ENCODE measurements at places on chromosomes 4 and X.

- no peak for DNase-seq
These were observed 125.0 kb upstream of the SMIM10 start for GRCh38 chrX:134865682-134866255.

DNA sequence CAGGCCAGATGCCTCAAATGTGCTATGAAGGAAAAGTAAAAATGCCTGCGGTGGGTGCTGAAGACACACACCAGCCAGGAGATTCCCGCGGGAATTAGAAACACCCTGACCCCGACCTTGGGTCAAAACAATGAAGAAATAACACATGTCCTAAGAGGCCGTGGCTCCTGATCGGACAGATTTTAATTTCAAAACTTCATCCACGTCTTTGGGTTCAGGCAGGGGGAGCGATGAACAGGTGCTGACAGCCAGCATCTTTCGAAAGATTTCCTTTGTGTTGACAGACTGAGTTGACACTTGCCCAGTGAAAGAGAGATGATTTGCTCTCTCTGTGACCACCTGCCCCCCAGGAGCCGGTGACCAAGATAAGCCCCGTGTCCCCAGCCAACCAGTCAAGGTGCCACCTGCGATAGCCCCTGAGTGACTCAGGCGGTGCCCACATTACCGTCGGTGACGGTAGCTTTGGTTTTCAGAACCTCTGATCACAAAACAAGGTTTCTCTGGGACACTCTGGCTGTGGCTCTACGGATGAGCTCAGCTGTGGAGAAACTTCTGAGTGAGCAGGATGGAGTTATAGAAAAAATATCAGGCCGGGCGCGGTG lies 11.0 kb upstream of the IL3RA start:
- no peak for DNase-seq

GRCh38 chr4:36402008-36402758 lies 120.8 kb downstream of the DTHD1 start:
- DNase-seq = no peak

GRCh38 chr4:105093975-105094374 lies 52.7 kb upstream of the TET2 start:
- DNase-seq = no peak

DNA sequence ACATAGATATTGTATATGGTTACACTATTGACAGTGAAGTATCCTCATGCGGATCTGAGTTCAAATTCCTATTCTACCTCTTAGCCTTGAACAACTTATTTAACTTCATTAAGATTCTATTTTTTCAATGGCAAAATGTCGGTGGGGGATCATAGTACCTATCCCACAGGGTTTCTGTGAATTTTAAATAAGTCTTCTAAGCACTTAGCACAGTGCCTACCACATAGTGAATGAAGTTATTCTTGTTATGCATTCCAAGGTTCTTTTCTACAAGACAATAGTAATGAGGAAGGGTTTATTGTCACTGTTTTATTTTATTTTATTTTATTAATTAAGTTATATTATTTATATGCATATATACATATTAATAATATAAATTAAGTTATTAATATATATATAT lies 8.8 kb upstream of the ENAM start:
- DNase-seq = no peak

DNA sequence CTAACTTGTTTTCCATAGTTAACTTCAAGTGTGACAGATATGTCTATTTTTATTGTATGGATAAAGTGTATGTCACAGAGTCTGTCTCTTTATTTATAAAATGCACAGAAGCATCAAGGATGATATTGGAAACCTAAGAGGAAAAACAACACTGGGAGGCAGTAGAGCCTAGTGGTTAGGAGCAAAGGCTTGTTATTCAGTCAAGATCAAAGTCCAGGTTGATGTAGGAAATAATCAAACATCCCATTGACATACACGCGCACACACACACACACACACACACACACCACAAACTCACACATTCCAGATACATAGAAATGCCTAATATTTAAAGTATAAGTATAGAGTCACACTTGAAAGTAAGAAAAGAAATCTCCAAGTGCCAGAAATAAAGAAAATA lies 206.8 kb downstream of the CHRDL1 start:
- DNase-seq = no peak

- no peak for DNase-seq
These were observed 53.1 kb downstream of the ATXN3L start for GRCh38 chrX:13266641-13267345.

- no peak for DNase-seq
These were observed 183.3 kb downstream of the ZIC3 start for GRCh38 chrX:137749246-137749645.

- DNase-seq = no peak
These were observed 35.1 kb upstream of the NPY2R start for GRCh38 chr4:155173371-155173770.

DNA sequence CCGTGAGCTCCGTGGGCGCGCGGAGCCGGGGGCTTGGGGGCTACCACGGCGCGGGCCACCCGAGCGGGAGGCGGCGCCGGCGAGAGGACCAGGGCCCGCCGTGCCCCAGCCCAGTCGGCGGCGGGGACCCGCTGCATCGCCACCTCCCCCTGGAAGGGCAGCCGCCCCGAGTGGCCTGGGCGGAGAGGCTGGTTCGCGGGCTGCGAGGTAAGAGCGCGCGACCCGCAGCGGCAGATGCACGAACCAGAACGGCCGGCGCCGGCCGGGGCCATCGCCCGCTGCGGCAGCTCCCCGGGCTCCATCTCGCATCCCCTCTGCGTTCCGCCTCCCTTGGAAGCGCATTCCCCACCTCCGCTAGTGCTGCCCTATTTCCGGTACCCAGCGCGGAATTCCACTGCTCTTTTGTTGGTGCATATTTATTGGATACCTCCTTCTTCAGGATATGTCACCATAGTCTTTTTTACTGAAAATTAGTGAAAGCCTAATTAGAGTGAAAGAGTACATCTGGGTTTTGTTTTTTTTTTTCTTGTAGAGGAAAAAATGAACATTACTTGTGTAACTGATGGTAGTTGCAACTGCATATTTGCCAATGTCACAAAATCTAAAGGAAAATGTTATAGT lies 797 bp downstream of the PKD2 start:
- DNase-seq = peak; percentile 38

GRCh38 chrX:151790481-151791160 lies 56.1 kb downstream of the CNGA2 start:
- no peak for DNase-seq

DNA sequence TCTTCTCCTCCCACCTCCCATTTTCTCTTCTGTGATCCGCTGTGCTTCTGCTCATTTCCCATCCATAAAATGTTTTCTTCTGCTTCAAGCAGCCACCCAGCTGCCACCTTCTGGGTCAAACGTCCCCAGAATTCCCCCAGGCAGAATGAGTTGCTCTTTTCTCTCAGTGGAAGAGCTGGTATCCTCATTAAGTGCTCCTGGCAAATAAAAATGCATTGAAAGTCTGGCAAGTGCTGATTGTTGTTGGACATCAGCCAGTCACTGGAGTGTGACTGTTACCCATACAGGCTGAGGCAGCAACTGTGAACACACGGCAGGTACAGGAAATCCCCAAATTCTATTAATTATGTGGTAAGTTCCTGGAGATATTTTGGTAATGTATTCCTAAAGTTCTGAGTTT lies 52.6 kb downstream of the LIMCH1 start:
- DNase-seq = no peak

DNA sequence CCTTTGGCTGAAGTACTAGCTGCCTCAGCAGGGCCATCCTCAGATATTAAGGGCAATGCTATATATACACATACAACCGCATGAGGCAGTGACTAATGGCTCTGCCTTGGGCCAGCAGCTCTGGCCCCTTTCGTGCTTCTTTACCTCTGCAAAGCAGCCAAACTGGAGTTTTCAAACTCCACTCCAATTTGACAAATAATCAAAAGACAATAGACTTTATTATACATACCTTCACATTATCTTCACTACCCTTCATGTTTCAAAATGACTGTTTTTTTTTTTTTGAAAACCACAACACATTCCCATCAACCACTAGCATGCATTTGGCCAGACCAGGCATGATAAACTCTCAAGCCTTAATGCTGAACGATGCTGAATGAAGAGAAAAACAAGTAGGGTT lies 187.7 kb downstream of the ENOX2 start:
- DNase-seq = no peak

DNA sequence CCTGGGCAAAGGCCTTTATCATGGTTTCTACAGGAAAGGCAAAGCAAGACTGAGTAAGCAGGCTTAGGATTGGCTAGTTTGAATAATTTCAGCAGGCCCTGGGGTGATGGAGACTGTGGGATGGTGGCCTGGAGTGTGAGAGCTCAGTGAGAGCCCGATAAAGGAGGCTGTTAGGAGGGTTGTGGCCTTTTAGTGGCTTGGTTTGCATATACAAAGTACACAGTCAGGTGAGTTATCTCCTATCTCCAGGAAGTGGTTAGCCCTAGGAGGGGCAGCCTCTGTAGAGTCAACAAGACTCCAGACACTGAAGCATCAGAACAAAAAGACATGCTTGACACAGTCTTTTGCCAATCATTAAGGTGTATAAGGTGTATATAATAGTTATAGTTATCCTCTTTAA lies 157.2 kb downstream of the CFAP299 start:
- DNase-seq = no peak

GRCh38 chrX:128518508-128518907 lies 466.3 kb upstream of the ACTRT1 start:
- no peak for DNase-seq

GRCh38 chr4:25347971-25348370 lies 29.1 kb upstream of the ANAPC4 start:
- DNase-seq = no peak

DNA sequence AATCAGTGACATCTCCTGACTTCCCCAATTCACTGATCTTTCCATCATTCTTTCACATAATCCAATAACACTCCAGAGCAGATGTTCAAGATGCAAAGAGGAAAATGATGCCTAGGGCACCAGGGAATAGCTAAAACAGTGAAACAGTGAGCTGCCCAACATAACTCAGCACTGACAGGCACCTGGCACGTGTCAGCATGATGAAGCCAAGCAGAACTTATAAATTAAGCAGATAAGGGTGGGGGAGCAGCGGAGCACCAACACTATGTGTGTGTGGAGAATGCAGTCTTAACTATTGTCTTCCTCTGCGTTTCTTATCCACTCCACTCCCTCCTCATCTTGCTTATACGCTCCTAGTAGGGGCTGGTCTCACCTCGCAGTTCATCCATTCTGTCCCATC lies 89.4 kb downstream of the AMMECR1 start:
- no peak for DNase-seq

GRCh38 chr4:57220172-57220571 lies 110.0 kb upstream of the IGFBP7 start:
- DNase-seq = no peak

GRCh38 chr4:138535316-138535715 lies 293.2 kb upstream of the SLC7A11 start:
- no peak for DNase-seq

DNA sequence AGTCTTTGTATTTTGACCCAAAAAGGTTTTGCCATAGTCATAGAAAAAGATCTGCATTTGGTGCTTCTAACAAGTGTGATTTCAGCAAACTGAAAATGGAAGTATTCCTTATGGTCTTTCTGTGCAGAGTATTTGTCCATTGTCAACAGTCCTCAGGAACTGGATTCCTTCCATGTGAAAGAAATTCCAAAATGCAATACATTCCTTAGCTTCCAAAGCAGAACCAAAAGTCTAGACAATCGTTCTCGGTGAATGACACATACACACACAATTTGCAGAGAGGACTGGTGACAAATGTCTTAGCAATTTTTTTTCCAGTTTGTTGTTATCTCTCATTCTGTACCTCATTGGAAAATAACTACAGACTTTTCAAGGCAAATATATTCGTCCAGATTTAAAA lies 562.2 kb upstream of the SLIT2 start:
- DNase-seq = no peak

DNA sequence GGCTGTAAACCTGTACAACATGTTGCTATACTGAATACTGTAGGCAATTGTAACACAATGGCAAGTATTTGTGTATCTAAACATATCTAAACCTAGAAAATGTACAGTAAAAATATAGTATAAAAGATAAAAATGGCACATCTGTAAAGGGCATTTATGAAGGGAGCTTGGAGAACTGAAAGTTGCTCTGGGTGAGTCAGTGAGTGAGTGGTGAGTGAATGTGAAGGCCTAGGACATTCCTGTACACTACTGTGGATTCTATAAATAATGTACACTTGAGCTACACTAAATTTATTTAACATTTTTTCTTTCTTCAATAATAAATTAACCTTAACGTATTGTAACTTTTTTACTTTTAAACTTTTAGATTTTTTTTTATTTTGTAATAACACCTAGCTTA lies 5.0 kb upstream of the SHROOM4 start:
- DNase-seq = no peak

GRCh38 chr4:162401021-162401420 lies 237.2 kb upstream of the FSTL5 start:
- no peak for DNase-seq

DNA sequence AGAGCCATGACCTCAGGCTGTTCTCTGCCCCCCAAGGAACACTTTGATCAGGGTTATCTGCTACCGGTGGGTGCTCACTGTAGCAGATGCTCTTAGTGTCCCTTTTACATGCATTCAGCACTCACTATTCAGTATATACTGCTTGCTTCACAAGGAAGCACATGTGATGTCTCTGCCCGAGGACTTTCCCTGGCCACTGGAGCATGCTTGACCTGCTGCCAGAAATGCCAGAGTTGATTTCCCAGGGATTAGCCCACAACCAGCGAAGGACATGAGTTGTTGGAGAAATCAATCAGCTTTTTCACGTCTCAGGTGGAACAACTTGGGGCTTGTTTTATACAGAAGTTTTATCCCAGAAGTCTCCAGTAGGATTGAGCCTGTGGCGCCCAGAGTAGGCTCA lies 51.2 kb upstream of the RPS6KA3 start:
- no peak for DNase-seq

DNA sequence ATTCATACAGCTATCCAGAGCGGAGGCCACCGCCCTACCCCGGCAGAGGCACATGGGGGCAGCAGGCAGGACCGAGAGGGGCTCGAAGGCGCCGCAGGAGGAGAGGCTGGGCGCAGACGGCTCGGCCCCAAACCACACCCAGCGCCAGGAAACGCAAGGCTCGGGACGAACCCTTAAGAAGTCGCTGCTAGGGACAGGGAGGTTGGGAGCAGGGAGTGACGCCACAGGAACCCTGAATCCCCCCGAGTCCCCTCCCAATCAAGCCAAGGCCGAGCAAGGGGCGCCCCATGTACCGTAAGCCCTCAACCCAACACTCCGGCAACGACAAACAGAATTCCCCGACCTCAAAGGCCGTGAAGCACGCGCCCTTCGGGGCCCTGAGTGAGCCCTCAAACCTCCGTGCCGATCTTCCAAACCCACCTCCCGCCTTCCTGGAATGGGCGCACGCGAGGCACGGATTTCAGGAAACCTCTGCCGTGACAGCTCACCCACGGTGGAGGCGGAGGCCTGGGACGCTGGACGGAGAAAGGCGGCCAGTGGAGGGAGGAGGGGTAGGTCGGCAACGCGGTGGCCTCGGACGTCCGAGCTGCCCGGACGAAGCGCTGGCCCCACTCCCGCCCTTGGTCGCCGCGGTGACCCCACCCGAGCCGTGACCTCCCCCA lies 1.8 kb downstream of the ZFYVE28 start:
- no peak for DNase-seq

DNA sequence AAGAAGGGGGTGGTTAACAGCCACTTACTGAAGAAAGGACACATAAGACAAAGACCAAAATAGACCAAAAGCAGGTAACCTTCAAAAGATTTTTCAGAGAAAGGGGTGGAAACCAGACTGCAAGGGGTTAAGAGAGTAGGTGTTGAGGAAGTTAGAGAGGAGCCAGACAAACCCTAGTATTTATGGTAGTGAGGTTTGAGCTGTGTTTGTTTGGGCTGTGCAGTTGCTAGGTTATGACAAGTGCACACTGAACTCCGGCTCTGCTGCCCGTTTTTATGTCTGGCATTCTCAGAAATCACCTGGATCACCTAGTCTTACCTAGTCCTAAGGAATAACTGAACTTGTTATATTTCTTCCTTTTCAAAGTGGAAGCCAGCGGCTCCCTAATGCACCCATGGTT lies 22.9 kb upstream of the G3BP2 start:
- no peak for DNase-seq
